SK-N-SH (cell line): ENCODE measurements at places on chromosomes 7 and 10. TPM values are rescaled to one million over a fixed set of nuclear protein-coding genes. Genes with fewer than 3 reads are reported as not detected.
A peak's percentile ranks its signal among the peaks of the same experiment; 100 is the strongest.

GPR15LG gene
- not detected in 2 replicates for polyA plus RNA-seq

- H3K27me3 ChIP-seq, result no peaks in the 10 kb centered on the region
- H3K36me3 ChIP-seq, result peaks cover 5% of the 10 kb centered on the region; the same call in 1 of the 2 replicates
- H3K27ac ChIP-seq, result no peak overlapping the region
- H3K4me3 ChIP-seq, result no peak overlapping the region
These were observed 35.3 kb downstream of the NET1 start for GRCh38 chr10:5447611-5448071.

- no peak overlapping the region for H3K27ac ChIP-seq
- H3K27me3 ChIP-seq, result no peaks in the 10 kb centered on the region
These were observed 244.4 kb downstream of the TNS3 start for GRCh38 chr7:47337531-47337930.

DNA sequence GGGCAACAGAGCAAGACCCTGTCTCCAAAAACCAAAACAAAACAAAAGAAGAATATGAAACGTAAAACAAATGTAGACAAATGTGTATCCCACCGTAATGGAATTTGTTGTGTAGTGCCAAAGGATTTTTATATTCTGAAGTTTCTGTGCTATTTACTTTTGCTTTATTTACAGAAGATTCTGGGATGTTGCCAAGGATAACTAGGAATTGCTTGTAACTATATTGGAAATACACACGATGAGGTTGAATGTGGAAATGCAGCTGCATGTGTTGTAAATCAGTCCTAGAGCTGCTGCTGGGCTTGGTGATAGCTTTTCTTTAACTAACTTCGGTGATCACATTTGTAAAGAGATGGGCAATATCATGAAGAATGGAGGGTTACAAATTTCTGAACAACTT is 39.5 kb downstream of the GALNT17 start:
- no peak for DNase-seq
- H3K4me1 ChIP-seq, result no peaks in the 10 kb centered on the region
- H3K27me3 ChIP-seq, result no peaks in the 10 kb centered on the region

- peak; percentile 83 for DNase-seq
- H3K27ac ChIP-seq, result peak overlapping the region; percentile 71
- peak overlapping the region; percentile 74 for H3K4me3 ChIP-seq
- no peaks in the 10 kb centered on the region for H3K36me3 ChIP-seq
These were observed 221.7 kb downstream of the PHTF2 start for GRCh38 chr7:78020136-78020873.

DNA sequence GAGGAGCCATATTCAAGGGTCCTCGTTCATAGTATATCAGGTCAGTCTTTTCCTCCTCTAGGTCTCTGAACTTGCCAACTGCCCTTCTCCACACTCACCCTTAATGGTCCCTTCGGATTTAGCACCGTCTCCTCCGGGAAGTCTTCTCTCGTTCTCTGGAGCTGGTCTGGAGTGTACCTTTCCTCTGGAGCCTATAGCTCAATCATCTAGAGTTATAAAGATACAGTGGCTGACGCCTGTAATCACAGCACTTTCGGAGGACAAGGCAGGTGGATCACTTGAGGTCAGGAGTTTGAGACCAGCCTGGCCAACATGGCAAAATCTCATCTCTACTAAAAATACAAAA is 4.4 kb upstream of the SCD start:
- no peak for DNase-seq
- no peaks in the 10 kb centered on the region; the same call in 1 of the 2 replicates for H3K27me3 ChIP-seq
- H3K4me1 ChIP-seq, result peaks cover 21% of the 10 kb centered on the region; the same call in 1 of the 2 replicates

DNA sequence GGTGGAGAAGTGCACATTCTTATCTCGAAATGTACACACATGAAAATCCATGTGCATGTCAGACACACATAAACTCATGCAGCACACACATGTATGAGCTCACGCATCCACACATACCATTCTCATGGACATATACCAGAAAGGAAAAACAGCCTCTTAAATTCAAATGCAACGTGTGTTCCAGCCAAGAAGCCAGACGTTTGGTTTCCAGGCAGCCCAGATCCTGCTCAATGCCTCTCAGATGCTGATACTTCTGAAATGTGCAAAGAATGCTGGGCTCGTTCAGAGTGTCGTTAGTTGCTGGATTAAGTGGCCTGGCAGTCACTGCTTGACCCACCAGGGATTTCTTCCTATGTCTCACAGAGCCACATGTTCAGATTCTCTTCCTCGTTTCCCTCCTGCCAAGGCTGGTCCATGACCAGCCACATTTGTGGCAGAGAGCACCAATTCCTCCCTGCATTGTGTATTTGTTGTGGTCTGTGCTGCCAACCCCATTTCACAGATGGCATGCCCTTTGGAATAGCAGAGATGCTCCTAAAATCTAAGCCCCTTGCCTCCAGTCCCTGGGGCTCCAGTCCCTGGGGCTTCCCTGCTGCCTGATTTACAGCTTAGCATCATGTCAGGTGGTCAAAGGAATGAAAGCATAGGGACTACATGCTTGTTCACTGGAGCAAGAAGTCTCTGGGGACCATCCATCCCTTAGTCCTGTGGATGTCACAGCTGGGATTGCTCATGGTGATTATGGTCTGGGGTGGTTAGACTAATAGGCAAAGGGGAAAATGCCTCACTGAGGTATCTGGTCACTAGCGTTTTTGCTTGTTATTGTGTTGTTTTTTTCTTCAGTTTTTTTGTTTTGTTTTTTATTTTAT is 426.6 kb downstream of the PLXNA4 start:
- H3K27ac ChIP-seq, result no peak overlapping the region
- no peak overlapping the region for H3K4me3 ChIP-seq
- DNase-seq, result no peak
- peaks cover 33% of the 10 kb centered on the region for H3K36me3 ChIP-seq
- H3K27me3 ChIP-seq, result no peaks in the 10 kb centered on the region

DNA sequence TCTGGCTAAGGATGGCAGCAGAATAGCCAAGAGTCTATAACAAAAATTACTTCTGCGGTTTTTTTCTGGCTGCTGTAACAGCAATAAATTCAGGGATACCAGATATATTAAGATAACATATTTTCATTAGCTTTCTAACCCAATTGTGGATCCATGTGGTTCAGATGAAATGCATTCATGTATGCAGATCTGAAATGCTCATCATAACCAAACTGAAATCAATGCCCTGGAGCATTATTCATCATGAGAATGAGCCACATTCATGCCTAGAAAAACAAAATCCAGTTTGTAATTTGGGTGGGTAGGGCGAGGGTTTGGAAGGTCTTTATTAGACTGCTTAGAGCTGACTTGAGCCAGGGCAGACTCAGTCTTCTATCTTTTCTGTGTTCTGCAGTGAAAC is 69.8 kb upstream of the SEMA3A start:
- H3K4me1 ChIP-seq, result peaks cover 5% of the 10 kb centered on the region; the same call in 1 of the 2 replicates
- no peak overlapping the region for H3K4me3 ChIP-seq
- H3K36me3 ChIP-seq, result no peaks in the 10 kb centered on the region
- H3K27me3 ChIP-seq, result no peaks in the 10 kb centered on the region
- peak; percentile 46 for DNase-seq

DNA sequence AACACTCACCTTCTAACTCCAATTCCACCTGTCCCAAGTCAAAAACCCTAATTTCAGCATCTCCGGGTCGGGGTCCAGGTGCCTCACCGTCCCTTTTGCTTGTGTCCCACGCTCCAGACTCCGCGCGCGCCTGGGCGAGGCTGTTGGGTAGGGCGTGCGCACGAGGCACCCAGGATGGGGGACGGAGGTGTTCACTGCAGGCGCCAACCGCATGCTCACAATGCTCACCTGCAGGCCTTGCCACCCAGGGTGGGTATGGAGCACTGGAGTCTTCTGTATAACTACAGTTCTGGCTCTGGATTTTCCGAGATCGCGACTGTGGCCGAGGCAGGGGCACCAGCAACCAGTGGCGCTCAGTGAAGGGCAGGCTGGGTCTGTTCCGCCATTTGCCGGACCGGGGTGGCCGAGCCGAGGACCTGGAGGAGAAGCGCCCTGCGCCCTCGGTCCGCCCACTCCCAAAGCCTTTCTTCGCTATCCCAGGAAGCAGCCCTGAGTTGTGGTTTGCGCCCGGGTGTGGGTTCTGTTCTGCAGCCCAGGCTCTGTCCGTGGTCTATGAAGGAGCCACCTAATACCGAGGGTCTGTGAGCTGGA is 8.7 kb downstream of the FAM200A start:
- DNase-seq, result no peak
- no peaks in the 10 kb centered on the region for H3K4me1 ChIP-seq
- H3K27me3 ChIP-seq, result no peaks in the 10 kb centered on the region
- H3K27ac ChIP-seq, result no peak overlapping the region
- H3K36me3 ChIP-seq, result peaks cover 48% of the 10 kb centered on the region

DNA sequence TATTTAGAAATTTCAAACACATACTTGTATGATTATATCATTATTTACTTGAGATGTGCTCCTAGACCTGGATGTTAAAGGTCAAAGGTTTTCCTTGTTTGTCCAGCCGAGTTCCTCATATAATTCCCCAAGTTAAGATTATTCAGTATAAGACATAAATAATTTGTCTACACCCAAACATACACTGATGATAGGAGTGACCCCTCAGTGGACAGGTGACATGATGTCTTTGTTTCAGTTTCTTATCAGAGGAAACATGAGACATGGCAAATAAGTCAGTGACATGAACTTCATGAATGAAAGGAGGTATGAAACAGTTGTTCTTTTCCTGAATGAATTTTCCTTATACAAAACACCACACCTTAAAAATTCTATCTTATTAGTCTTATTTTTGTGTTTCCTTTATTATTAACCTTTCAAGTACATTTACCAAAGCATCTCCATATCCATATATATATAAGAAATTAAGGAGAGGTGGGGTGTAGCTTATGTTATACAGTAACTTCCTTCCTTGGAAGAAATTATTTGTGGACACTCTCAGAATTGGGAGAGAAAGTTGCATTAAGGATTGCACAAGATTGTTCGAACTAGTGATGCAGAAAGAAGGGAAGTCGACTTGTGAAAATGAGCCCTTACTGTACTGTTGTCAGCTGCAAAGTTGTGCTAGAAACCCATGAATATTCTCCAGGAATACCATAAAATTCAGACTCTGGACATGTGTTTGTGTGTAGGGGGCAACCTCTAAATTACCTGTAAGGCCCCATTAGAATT is 60.5 kb downstream of the POM121L12 start:
- no peak for DNase-seq
- no peaks in the 10 kb centered on the region for H3K4me1 ChIP-seq
- H3K36me3 ChIP-seq, result no peaks in the 10 kb centered on the region
- H3K27ac ChIP-seq, result no peak overlapping the region
- no peaks in the 10 kb centered on the region for H3K27me3 ChIP-seq
